Posterior vena cava (tissue), 2 donors: ENCODE measurements at places on chromosomes 12 and 14. TPM values are rescaled to one million over a fixed set of nuclear protein-coding genes. Genes with fewer than 3 reads are reported as not detected.

GRCh38 chr12:131287015-131287937, 333.6 kb downstream of the ADGRD1 start:
- peak; percentile 62 for DNase-seq

Gene GPX2
- total RNA-seq: not detected

DNA sequence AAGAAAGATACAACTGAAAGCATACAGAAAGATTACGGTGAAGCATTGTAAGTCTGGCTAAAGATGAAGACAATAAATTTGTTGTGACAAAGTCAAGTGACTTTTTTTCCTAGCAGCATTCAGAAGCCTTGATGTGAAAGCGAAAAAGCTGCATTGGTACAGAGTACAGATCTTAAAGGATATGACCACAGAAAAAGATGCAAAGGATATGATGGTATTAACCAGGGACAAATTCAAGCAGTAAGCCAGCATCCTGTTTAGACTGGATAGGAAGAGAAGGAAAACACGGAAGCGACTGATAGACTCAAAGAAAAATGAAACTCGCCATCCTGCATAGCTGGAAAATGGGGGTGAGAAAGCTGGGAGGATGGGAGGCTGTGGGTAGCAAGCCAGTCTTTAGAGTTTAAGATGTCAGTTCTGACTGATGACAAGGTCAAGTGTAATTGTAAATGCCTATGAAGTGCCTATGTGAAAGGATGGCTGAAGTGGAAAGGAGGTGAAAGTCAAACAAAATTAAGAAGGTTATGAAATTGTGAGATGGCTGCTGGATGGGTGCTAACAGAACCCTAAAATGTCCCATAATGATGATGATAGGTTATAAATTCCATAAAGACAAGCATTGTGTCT, 92.4 kb downstream of the PHLDA1 start:
- no peak for DNase-seq

DNA sequence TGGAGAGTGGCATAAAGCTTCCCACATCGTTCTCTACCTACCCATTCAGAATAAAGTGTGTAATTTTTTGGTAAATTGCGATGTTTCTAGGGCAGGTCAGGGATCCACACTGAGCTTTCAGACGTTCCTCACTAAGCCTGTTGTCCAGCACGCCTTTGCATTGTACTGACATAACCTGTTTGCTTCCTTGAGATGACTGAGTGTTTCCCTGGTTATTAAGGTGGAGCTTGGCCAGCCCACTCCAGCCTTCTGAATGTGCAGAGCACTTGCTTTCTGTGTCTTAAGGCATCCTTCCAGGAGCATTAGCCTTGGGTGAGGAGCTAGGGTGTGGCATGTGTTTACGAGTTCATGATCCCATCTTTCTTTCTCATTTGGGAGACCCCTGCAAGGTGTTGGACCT, 96.4 kb downstream of the TMEM260 start:
- DNase-seq: no peak

DNA sequence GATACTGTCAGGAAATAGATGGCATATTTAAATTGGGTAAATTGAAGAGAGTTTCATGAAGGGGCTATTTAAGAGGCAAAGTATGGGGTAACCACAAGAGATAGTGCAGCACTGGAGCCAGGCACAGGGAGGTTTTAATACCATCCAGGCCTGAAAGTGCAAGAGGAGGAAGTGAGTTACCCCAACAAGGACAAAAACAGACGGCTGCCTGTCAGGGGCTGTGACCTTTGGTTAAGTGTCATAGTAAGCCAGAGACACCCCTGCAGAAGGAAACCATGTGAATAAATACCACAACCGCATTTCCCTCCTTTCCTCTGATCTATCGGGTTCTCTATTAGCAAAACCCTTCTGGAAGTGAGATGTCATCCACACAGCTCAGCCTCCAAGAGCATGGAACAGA, 122.0 kb upstream of the DHRS4 start:
- no peak for DNase-seq

DNA sequence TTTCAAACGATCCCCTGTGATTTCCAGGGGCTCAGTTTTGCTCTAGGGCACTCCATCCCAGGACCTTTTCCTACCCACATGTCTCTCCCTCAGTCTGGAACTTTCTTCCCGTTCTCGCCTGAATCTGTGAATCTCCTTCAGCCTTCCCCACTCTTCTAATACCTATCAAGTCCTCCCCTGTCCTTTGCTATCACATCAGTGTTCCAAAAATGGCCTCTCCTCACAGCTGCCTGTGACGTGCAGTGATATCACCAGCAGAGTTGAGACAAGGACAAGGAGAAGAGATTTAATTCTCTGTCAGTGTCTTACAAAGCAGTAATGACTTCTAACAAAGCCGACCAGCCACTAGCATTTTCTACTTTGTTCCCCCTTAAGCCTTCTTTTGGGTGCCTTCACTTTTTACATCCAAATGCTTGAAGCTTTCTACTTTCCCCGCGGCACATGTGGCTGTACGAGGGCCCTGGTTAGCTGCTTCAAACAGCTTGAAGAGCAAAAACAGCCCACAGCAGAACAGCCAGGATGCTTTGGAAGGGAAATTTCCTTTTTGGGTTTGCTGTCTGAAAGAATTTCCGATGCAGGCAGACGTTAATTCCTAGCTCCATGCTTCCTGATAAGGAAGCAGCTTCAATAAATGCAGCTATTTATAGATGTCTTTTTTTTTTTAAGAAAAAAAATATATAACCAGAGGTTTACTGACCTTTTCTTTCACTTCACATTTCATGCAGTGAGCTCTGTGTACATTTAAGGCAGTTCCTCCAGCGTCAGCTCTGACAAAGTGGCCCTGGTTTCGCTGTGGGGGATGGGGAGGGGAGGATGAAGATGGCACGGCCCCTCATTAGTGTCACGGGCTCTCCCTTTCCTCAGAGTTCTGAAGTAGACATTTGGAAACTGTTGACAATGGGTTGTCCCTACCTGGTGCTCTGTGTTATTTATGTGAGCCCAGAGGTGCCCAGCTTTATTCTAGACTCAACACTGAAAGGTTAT, 109.3 kb downstream of the ETV6 start:
- DNase-seq: no peak

DNA sequence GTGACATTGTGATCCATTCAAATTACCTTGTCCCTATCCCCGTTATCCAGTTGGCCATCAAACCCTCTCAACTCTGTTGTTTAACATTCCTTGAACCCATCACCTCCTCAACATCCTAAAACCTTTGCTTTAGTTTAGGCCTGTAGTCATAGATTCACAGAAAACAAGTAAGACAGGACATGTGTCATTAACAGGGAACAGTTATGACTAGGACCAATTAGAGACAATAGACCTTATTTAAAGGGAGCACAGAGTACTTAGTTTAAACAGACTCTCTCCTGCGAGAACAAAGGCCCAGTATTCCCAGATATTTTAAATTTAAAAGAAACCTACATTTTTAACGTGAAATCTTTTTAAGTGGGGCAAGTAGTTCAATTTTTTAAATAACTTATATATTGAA, 20.0 kb upstream of the HELB start:
- no peak for DNase-seq

Gene GDF3
- total RNA-seq: 1.5 TPM

Gene FSCB
- total RNA-seq: not detected

GRCh38 chr14:79436335-79436734, 775.0 kb downstream of the DIO2 start:
- no peak for DNase-seq

Gene SYCP3
- 0.24 TPM for total RNA-seq

DNA sequence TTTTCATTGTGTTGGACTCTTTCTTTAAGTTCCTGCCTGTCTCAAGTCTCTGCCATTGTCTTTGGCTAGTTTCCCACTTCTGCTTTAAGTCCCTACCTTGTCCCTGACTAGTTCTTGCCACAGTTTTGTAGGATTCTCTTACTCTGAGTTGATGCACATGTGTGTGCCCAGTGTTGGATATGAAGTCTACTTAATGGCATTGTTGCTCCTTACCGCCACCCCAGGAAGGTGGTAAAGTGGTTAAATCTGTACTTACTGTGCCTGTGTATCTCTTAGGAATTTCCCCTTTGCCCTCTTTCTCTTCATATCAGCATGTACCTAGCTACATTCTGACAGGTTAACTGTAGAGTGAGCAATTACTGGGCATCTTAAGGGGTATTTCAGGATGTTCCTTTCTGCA, 227.1 kb downstream of the NUBPL start:
- no peak for DNase-seq

DNA sequence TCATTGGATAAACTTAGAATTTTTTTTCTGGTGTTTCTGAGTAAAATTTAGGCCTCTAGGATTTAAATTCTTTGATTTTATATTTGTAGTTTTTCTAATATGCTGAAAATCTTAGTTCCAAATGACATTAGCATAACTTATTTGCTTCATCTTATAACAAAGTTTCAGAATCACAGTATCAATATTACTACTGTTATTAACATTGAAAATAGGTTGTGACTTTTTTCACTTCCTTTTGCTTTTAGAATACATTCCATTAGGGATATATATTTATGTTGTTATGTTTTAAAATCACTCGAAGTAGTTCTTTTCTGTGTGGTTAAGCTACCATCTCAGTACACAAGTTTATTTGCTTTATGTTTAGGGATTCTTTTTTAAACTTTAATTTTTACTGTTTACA, 12.8 kb downstream of the RAB3IP start:
- no peak for DNase-seq

DNA sequence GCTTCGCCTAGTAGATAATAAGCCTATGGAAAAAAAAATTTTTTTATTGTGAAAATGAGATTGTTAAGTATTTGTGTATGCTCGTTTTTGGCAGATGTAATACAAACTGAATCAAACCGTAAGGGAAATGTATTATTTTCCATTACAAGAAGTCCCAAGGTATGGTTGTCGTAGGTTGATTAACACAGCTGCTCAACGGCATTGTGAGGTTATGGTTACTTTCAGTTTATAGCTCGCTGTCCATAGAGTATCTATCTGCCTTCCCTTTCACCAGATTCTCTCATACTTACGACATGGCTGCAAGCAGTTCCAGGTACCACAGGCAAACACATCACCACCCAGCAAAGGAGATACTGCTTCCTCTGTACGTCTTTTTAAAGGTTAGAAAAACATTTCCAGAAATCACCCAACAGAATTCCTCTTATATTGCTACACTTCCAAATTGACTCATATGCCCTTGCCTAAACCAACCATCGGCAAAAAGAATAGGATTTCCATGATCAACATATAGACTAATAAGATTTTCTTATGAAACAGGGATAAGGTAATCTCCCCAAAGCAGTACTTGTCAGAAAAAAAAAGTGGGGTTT, 338.6 kb downstream of the SYT1 start:
- no peak for DNase-seq

- DNase-seq: no peak
These were observed 34.1 kb upstream of the TUBA1C start for GRCh38 chr12:49230805-49231194.

- DNase-seq: no peak
These were observed 17.0 kb downstream of the OR8S1 start for GRCh38 chr12:48542300-48542928.

DNA sequence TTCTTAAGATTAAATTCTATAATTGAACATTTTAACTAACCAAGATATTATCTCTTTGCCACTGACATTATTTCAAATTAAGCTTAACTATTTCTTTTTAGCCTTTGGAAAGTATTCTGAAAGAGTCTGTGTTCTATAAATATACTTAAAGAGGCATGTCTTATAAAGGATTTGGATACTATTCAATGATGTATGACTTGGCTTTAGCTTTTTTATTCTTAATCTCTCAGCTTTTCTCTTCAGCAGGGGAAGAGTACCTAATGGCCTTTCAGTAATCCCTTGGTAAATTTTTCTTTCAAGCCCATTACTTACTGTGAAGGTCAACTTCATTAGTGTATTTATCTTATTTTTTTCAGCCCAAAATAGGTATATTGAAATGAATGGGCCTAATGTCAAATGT, 113.8 kb downstream of the LRRK2 start:
- DNase-seq: no peak

Gene VCPKMT
- 5.8 TPM for total RNA-seq

Gene PMEL
- total RNA-seq: 5.0 TPM

GRCh38 chr14:90204516-90204915, 51.8 kb upstream of the PSMC1 start:
- DNase-seq: no peak

Gene OR11G2
- total RNA-seq: not detected

Gene ERGIC2
- total RNA-seq: 79.5 TPM

DNA sequence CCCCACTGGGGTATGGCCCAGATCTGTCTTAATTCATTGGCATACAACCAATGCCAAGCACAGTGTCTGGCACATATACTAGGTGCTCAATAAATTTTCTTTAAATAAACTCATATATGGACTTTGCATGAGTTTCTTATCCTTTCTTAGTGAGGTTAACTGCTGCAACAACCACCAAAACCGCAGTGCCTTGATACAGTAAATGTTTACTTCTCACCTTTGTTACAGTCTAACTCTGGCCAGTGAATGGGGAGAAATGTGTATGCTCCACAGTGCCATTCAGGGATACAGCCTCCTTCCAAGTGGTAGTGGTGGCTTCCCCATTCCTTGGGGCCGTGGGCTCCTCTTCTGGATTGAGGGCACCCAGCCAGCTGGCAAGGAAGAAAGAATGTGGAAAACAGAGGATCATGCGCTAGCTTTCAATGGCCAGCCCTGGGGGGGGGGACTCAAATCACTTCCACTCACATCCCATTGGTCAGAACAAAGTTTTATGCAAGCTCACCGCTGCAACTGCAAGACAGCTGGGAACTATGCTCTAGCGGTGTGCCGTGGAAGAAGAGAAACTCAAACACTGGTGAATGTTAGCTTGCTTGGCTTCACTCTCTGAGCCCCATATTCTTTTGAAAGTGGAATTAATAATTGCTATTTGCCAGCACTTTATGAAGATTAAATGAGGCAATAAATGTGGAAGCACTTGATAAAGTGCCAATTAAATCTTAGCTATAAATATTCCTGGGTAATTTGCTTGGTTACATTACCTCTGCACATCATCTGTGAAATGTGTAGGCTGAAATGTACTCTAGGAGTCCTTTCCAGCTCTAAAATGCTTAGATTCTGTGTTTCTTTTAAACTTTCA, 51.0 kb upstream of the SOCS2 start:
- no peak for DNase-seq

GRCh38 chr12:65334521-65334920, 56.0 kb downstream of the MSRB3 start:
- DNase-seq: no peak

Gene MYF6
- total RNA-seq: not detected

GRCh38 chr14:21694425-21694824, 20.8 kb upstream of the OR4E1 start:
- DNase-seq: no peak

GRCh38 chr12:94805749-94806529, 155.6 kb upstream of the TMCC3 start:
- no peak for DNase-seq

DNA sequence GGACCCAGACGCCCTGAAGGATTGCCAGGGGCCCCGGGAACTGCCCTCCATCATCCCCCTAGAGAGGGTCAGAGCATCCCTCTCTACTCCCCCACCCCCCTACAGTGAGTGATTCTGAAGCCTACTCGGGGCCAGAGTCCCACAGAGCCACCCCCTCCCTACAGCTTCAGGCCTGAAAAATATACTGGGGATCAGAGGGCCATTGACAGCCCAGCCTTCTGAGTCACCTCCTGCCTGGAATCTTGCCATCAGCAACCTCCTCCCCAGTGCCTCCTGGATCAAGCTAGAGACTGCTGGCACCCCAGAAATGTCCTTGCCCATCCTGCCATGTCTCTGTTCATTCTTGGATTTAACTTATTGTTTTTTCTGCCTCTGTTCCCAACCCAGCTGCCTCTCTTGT, 21.7 kb upstream of the MIA2 start:
- DNase-seq: no peak

Gene TMEM119
- 12.7 TPM for total RNA-seq
